ENCODE measurements at places on chromosomes 3 and 15.

- no peak for DNase-seq
These were observed 17.1 kb downstream of the LRRC28 start for GRCh38 chr15:99268431-99268830.

GRCh38 chr3:20842002-20842401, 656.0 kb upstream of the SGO1 start:
- no peak for DNase-seq

DNA sequence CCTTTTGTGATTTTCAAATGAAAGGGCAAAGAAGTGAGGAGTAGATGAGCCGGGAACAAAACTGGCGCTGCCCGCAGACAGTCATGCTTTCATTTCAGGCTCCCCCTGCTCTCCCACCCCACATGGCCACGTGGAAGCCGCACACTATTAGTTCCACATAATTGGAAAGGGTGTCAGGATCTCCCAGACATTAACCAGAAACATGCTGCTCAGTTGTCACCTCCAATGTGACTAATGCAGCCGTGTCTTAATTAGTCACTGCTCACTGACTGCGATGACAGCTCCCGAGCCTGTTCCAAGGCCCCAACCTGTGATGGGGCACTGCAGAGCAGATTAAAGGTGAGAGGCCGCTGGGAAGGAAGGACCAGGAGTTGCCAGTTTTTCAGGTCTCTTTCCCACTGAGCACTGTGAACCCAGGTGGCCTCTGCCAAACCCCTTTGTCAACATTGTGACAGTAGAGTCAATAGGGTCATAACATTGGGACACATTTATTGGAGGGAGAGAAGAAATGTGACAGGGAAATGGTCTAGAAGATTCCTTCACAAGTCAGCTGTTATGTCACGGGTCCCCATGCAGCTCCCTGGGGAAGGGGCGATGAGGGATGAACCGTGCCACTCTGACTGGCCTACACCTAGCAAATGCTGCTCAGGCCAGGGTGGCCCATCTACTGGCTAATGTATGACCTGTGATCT, 38.6 kb upstream of the SFMBT1 start:
- no peak for DNase-seq

DNA sequence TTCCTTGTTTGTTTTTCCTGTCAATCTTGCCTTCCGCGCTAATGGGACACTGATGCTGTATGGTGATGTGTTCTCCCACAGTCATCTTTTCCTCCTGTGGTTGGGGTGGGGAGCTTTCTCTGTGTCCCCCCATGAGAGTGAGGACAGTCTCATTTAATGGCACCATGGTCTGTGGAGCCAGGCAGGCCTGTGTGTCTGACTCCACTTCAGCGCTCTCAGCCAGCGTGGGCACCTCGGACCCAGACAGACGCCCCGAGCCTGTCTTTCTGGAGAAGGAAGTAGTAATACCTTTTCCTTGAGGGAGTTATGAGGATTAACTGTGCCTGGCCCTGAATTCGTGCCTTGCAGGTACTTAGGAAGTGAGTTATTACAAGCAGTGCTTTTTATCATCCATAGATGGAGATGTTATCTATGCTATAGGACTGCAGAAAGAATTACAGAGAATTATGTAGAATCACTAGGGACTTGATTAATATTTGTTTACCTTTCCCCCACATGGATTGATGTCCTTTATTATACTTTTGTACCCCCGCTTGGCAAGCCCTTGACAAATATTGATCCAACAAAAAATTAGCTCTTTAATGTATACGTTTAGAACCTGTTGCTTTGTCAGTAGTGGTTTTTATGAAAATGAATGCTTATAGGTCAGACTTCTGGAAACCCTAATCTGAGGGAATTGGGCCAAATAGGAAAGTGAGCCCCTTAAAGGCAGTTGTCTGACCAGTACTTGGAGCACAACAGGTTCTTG, 152.4 kb downstream of the PGPEP1L start:
- DNase-seq = no peak

GRCh38 chr3:157754451-157754850, 251.2 kb upstream of the VEPH1 start:
- no peak for DNase-seq

DNA sequence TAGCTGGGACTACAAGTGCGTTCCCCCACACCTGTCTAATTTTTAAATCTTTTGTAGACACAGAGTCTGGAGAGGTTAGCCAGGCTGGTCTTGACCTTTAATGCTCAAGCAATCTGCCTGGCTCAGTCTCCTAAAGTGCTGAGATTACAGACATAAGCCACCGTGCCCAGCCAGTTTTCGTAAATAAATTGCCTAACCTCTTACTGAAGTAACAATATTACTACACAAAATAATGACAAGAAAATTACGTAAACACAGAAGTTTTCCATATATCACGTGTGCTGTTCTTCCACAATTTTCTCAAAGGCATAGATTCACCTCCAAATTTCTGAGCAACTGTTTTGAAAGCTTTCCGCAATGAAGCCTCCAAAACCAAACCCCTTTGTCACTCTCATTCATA, 58.1 kb upstream of the PROK2 start:
- DNase-seq = no peak

GRCh38 chr3:183818706-183819624, 6.4 kb downstream of the MAP6D1 start:
- DNase-seq = no peak

Data from stimulated activated naive CD4-positive, alpha-beta T cell (primary cell).